ENCODE measurements at places on chromosomes 2 and 18.

GRCh38 chr2:45765007-45765727, 113.7 kb downstream of the PRKCE start:
- DNase-seq: no peak

DNA sequence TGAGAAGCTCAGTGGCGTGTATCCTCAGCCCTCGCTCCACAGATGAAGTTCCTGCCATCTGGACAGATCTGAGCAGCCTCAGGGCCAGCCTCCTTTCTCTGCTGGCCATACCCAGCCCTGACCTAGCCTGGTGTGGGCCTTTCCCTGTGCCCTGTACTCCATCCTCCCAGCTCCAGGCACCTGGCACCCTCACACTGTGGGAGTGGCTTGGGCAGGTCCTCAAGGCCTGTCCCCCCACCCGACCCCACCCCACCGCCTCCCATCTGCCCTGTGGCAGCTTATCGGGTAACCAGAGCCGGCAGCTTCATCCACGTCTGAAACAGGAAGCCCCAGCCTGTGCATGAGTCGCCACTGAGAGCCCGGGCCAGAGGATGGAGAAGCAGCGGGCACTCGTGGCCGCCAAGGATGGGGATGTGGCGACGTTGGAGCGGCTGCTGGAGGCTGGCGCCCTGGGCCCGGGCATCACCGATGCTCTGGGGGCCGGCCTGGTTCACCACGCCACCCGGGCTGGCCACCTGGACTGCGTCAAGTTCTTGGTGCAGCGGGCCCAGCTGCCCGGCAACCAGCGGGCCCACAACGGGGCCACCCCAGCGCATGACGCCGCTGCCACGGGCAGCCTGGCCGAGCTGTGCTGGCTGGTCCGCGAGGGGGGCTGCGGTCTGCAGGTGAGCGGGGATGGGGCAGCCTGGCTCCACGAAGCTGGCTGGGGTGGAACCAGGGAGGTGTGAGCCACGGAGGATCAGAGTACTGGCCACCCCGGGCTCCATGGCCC, at the start of gene ESPNL:
Gene ESPNL, plus strand, starts transcription at position 292 of the 772 bp plus-strand sequence. Its CDS starts 80 bp downstream, at position 372.
- DNase-seq: no peak

GRCh38 chr18:5662586-5663090, 118.8 kb upstream of the EPB41L3 start:
- DNase-seq: no peak

- DNase-seq: no peak
Measured at GRCh38 chr2:108617617-108618016, 83.3 kb downstream of the LIMS1 start.

GRCh38 chr2:69538249-69538648, 101.0 kb upstream of the NFU1 start:
- no peak for DNase-seq

DNA sequence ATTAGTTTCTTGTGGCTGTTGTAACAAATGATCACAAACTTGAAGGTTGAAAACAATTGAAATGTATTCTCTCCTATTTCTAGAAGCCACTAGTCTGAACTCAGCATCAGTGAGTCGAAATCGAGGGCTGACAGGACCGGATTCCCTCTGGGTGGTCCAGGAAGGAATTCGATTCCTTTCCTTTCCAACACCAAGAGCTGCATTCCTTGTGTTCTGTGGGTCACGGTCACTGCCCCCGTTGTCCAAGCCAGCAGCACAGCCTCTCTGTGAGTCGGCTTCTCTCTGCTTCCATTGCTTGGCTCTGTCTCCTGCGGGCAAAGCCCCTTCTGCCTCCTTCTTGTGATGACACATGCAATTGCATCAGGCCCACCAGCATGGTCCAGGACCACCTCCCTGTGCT, 67.3 kb downstream of the SMIM21 start:
- no peak for DNase-seq

DNA sequence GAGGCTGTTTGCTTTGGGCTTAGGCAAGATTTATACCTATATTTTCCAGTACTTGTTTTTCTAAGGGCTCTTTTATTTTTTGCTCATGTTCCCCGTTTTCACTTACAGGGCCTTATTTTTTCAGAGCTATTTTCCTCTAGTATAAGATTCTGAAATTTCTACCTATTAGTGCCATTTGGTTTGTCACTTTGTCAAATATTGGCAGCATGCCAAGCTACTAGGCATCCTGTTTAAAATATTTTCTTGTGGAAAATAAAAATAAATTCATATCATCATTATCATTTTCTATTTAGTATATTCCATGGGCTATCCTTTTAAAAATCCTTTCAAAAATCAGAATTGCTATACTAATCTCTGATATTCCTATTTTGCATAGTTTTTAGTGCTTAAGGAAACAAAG, 64.8 kb upstream of the CHST9 start:
- DNase-seq: no peak

DNA sequence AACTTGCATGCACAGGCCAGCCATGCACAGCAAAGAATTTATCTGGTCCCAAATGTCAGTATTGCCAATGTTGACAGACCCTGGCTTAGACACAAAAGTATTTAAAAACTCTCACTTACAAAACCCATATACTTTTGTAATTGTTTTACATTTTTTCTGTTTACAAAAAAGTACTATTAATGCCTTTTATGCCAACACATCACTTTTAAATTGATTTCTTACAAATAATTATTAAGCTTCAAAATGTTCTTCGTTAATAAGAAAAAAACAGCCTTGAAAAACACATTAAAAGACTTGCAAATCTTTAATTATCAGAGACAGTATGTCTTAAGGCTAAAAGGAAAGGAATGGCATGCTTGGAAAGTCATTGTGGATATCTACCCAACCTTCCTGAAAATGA, 181.3 kb upstream of the TWIST2 start:
- no peak for DNase-seq

- DNase-seq: no peak
Measured at GRCh38 chr2:143254110-143254509, 124.9 kb downstream of the ARHGAP15 start.

DNA sequence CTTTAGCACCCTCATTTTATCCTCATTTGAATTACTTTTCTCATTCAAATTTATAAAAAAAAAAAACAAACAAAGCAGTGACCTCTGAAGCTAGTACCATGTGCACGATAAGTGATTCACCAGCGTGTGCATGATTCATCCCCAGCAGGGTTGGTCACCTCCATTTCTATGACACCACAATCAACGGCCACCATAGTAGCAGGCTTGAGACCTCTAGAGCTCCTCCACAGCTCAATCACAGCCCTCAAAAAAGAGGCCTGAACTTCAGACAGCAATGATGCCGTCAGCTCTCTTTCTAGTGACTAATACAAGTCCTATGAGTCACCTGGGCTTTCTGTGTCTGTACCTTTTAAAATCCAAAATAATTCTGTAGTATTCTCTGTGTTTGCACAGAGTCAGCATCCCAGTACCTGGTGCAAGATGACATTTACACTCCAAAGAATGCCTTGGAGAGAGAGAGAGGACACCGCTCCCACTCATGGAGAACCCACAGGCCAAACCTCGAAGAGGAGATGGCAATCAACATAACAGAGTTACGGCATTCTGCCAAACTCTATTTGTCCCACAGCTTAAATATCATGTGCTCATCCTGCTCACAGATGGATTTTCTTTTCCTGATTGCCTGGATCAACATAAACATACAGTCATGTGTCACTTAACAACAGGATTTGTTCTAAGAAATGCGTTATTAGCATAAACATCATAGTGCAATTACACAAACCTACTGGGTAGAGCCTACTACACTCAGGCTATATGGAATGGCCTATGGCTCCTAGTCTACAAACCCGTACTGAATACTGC, 58.7 kb downstream of the L3MBTL4 start:
- DNase-seq: no peak

DNA sequence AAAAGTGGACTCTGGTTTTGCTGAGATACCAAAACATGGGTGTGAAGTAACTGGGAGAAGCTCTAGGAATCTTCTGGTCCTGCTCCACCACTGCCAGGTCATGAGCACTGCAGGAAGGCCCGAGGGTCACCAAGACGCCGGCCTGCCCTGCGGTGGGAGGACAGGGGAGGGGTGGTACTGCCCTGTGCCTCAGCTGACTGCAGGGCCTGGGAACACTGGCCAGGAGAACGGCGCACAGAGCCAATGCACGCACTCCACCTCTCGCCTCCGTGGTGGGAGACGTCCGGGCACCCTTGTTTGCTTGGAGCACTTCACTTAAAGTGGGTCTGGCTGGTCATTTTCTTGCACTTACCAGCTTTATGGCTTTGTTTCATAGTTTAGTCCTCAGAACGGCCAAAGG, 153.4 kb downstream of the SH3RF3 start:
- DNase-seq: no peak

- no peak for DNase-seq
Measured at GRCh38 chr2:195356920-195357440, 300.0 kb upstream of the SLC39A10 start.

GRCh38 chr2:191636235-191636543, 41.7 kb upstream of the NABP1 start:
- DNase-seq: no peak

DNA sequence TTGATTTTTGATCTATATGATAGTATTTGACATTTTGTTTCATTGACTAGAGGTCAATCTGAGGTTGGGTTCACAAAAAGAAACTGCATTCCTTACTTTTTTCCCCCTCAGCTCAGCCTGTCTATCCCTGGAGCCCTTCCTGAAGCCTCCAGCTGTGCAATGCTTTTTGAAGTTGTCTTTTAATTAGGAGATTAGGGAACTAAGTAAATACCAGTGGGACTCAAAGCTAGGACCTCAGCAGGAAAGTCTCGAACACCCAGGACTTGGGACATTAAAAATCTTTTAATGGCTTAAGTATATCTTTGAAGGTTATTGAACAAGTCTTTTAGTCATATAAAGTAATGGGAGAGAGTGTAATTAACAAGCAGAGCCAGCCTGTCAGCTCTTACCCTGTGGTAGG, 220.2 kb downstream of the PDE11A start:
- DNase-seq: no peak

DNA sequence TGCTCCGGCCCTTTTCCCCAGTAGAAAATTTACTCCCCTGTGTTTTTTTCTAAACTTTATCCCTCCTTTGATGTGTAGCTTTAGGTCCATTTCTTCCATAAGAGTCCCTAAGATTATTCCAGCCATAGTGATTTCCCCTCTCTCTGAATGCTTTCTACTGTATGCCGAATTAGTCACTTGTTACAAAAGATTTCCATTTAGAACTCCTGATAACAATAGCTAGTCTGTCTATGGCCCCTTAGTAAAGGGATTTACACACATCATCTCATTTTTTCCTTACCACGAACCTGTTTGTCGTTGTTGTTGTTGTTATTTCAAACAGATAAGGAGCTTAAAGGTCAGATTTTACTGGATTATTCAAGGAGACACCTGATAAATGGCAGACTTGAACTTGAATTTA, 256.1 kb downstream of the PAX3 start:
- DNase-seq: no peak

DNA sequence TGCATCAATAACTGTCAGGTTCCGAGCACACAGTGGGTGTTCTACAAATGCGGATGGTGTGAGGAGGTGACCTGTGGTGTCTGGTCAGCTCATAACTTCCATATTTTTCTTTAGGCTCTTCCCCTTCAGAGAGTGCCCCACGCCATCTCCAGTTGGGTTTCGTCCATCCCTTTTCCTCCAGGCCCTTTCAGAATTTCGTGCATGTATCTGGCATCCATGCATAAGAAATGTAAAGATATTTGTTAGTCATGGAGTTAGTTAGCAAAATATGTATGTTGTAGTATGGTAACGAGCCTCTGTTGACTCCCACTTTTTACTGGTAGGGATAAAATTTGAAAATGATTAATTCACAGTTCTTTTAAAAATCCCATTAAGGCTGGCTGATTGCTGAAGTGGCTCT, 67.2 kb downstream of the SNTG2 start:
- DNase-seq: no peak

- DNase-seq: no peak
Measured at GRCh38 chr2:39728941-39729351, 50.1 kb downstream of the THUMPD2 start.

DNA sequence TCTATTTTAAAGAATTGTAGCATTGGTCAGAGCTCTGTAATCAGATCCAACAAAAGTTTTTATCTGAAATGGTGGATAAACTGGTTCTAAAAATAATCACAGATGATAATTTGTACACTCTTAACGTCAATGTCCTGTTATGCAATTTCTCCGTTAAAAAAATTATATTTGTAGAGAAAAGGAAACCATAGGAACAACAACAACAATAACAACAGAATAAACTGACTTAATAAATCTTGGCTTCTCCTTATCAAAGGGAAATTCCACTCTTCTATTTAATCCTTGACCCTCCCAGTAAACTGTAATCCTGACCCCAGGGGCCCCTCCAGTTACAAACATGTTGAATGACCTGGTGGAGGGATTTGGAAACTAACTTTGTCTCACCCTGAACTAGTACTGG, 78.6 kb upstream of the ZFP36L2 start:
- DNase-seq: no peak

DNA sequence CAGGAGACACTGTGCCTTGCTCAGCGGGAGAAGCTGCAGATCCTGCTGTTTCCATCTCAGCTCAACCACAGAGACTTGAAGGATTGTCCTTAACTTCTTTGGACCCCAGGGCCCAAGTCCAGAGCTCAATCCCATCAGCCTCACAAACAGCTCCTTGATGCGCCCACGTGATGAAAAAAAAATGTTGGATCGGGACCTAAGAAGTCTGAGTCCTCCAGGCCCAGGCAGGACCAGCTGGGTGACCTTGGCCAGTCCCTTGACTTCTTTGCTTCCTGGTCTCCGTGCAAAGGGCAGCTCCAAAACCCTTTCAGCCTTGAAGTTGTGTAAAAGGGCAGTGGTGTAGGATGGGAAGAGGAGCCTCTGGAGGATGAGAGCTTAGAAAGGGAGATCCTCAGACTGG, 175.5 kb downstream of the ZFP36L2 start:
- DNase-seq: no peak

- DNase-seq: no peak
Measured at GRCh38 chr2:24791452-24791851, 1.7 kb downstream of the PTRHD1 start.

DNA sequence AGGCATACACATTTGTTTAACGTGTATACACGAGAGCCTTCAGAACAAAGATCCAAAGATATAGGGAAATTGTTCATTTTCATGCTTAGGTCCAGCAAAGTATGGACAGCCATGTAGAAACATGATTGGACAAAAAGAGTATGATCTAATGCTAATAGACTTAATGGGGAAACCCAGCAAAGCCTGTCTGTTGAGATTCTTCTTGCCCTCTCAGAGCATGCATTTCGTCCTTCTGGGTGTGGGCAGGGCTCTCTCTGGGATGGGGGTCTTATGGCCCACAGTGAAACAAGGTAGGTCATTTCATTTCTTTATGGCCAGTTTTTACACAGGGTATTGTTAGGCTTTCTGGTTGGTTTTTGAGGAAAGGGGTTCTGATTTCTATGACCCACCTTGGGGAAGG, 124.4 kb downstream of the COMMD1 start:
- DNase-seq: no peak

DNA sequence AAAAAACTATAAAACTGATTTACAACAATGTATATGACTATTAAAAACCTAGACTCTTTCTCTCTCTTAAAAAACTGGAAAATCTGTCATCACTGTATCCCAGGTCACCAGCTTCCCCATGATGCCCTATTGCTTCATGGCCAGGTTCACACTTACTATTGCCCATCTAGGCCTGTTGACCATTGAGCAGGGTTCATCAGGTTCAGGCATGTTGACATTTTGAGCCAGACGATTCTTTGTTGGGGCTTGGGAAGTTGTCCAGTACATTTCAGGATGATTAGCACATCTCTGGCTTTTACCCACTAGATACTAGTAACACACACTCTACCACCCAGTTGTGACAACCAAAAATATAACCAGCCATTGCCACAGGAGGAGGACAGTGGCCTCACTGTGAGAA, 26.9 kb upstream of the RAB27B start:
- DNase-seq: no peak
